M059J (cell line): ENCODE measurements at places on chromosomes 12 and 14. TPM values are rescaled to one million over a fixed set of nuclear protein-coding genes. Genes with fewer than 3 reads are reported as not detected.

- no peak for DNase-seq
These were observed 71.7 kb upstream of the RIN3 start for GRCh38 chr14:92441751-92442504.

DNA sequence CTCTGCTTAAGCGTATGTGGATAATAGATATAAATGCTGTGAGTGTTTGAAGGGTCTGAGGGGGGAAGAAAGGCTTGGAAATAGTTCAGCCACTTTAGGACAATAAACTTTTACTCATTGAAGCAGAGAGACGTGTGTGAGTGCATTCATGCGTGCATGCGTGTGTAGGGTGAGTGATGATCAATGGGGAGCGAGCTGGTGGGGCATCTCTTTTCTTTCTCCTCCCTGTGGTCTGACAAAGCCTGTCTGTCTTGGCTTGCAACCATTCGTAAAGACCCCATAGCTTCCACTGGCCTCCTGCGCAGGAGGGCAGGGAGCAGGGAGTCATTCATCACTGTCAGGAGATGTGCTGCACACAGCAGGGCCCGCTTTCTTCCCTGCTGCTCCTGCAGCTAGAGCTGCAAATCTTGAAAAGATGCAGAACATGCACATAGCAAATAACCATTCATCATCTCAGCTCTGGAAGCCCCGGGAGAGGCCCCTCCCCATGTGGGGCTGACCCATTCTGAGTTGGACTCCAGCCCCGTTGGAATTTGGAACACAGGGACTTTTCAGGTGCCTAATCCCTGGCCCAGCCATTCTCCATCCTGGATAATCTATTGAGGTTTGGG is 223.2 kb downstream of the PPM1H start:
- DNase-seq, result no peak

DNA sequence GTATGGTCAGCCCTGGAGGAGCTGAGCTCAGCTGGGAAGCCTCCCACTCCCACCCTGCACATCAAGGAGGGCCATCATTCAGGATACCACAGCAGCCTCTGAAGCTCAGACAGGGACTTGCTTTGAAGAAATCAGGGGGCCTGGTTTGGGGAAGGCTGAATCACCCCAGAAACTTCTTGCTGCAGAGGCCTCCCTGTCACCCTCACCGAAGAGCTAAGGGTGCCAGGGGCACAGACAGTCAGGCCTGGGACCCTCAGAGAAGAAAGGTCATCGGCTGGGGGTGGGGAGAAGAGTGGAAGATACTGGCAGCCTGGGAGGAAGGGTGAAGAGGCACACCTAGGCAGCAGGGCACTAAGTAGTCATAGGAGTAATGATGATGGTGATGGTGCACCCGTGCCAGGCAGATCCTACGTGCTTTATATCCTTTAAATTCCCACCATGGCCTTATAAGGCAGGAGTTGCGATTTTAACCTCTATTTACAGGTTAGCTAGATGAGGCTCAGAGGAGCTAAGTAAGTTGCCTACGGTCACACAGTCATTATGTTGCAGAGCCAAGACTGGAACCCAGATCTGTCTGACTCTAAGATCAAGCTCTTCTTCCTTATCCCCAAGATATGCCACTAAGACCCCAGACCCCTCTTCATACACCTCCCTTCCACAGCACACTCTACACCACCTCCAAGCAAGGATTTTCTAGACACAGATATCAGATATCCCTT is 28.5 kb upstream of the PNMA1 start:
- no peak for DNase-seq

DNA sequence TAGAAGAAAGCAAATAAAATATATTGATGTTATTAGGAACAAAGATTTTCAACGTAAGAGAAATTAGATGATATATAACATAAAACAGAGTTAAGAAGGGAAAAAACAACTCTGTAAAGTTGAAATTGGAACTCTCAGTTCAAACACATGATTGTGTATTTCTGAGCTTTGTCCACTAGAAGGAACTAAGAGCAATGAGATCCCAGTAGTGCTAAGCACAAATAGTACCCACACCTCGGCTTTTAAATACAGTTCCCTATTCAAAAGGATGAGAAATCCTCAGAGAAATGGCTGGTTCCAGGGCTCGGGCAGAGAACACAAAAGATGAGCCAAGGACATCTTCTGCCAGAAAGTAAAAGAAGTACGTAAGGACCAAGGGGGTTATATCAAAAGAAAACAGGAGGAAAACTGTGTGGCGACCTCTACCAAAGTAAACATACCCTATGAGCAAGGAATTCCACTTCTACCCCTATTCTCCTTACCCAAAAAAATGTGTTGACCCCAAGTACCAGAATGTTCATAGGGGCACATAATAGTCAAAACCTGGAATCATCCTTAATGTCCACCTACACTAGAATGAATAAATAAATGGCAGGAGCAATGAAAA is 96.6 kb downstream of the SPTSSA start:
- DNase-seq, result no peak

- no peak for DNase-seq
These were observed 71.3 kb downstream of the CHGA start for GRCh38 chr14:92994131-92994676.

DNA sequence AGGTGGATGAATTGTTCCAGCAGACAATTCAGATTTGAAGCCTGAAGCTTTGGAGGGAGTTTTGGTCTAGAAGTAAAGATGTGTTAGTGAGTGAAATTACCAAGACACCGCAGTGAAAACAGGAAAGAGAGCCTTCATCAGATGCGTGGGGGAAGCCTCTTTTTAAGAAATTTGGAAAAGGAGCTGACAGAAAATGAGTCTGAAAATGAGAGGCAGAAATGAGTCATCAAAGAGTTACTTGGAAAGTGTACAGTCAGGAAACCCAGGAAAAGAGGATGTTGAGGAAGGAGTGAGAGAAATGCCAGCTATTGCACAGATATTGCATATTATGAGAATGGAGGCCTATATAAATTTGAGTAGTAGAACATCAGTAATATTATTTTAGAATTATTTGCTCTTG is 520.7 kb downstream of the NRXN3 start:
- DNase-seq, result no peak

- DNase-seq, result no peak
These were observed 23.3 kb downstream of the C14orf132 start for GRCh38 chr14:96062506-96062905.

- peak; percentile 99 for DNase-seq
These were observed 37.3 kb downstream of the ACTN1 start for GRCh38 chr14:68941820-68942219.

DNA sequence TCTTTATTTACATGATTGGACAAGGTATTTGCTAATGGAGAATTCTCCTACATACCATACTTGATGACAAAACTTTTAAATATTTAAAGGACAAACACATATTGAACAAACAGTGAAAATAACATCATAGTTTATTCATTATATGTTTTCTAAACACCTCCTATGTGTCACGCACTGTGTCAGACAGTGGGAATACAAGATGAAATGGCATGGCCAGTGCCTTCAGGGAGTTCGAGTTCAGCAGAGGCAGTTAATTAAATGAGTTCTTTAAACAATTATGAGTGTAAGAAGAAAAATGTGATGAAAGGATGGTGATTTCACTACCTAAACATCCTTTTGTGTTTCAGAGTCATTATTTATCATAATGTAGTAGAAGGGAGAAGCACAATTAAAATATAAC is 159.8 kb downstream of the KCNH5 start:
- DNase-seq, result no peak

- no peak for DNase-seq
These were observed 35.2 kb upstream of the TMTC2 start for GRCh38 chr12:82651489-82651888.

DNA sequence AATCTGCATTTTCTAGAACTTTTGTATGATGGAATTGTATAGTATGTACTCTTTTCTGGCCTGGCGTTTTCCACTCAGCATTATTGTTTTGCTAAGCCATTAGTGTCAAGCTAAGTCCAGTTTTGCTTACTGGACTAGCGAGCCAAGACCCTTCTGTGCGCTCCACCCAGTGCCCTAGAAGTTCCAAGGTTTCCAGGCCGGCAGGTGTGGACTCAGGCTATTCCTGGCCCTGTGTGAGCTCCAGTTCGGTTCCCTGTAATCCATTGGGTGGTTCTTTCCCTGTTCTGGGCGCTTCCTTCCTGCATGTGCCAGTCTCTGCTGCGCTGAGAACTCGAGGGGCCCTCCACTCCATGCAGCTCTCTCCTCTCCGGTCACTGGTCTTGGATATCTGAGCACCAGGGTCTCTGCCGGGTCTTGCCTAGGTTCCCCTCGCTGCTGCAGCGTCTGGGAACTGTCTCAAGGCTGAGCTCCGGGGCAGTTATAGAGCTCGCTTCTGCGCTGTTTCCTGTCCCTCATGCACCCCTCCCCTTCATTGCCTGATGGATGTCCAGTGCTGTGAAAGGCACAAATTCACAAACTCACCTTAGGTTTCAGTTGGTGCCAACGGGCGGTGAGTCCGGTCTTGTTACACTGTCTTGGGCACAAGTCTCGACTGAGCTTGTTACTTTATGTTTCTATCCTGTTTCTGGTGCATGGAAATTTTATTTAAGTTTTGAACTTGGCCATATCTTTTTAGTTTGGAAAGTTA is 100.8 kb downstream of the ADGRD1 start:
- DNase-seq, result no peak

GRCh38 chr14:93832665-93833064 is 44.4 kb upstream of the PRIMA1 start:
- DNase-seq, result no peak

GRCh38 chr12:53726341-53726740 is 911 bp downstream of the CALCOCO1 start:
- peak; percentile 36 for DNase-seq

GRCh38 chr12:59578254-59578653 is 17.6 kb upstream of the SLC16A7 start:
- no peak for DNase-seq

GRCh38 chr12:99311373-99311772 is 336.2 kb upstream of the GARIN6 start:
- DNase-seq, result no peak

DNA sequence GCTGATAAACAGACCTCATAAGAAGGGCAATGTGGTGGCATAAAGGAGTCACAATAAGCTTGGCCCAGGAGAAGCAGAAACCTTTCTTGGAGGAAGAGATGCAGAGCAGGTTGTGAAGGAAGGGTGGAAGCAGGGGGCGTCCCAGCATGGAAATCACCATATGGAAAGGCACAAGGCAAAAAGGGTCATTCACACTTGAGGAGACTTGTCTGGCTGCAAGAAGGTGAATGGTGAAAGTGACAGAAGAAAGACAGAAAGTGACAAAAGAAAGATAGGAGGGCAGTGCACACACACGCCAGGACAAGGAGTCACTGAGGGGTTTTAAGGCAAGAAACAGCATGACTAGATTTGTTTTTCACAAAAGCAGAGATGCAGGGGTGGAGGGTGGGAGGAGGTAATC is 38.3 kb downstream of the GALNT4 start:
- DNase-seq, result no peak

GRCh38 chr14:100059438-100059781 is 5.8 kb upstream of the EVL start:
- DNase-seq, result no peak

GRCh38 chr12:49944718-49945117 is 5.8 kb upstream of the AQP2 start:
- no peak for DNase-seq

DNA sequence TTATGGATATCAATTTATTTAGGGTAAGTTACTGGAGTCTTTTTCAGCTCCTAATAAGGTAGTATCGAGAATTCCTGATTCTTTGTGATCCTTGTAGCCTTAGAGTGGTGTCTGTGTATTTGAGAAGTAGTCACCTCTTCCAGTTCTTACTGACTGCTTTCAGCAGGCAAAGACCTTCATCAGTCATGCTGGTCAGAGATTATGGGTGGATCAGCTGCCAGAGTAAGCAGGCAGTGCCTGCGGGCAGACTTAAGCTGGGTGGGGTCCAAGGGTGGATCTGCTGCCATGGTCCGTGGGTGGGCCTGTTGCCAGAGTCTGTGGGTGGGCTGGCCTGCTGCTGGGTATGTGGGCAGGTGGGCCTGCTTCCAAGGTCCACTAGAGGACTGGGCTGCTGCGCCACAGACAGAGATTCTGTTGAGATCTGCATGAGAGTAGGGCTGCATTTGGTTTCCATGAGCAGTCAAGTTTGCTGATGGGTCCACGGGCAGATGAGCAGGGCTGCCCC is 188.7 kb downstream of the ANO2 start:
- DNase-seq, result no peak

Gene FGD6
- 5.4 and 7.5 TPM in 2 replicates for total RNA-seq

Gene GRIP1
- total RNA-seq, result 0.12 and 2.9 TPM in 2 replicates

Gene UNC79
- total RNA-seq, result not detected in 2 replicates

Gene CEBPE
- total RNA-seq, result not detected in 2 replicates

Gene CCNK
- total RNA-seq, result 11.8 and 12.2 TPM in 2 replicates

Gene LTBR
- 0.34 and 0.49 TPM in 2 replicates for total RNA-seq

Gene CIPC
- total RNA-seq, result 14.2 and 19.2 TPM in 2 replicates

Gene ERP27
- not detected in 2 replicates for total RNA-seq

Gene RASAL1
- not detected in 2 replicates for total RNA-seq
